NCI-H1930 (cell line): ENCODE measurements at places on chromosomes 11 and 22.

DNA sequence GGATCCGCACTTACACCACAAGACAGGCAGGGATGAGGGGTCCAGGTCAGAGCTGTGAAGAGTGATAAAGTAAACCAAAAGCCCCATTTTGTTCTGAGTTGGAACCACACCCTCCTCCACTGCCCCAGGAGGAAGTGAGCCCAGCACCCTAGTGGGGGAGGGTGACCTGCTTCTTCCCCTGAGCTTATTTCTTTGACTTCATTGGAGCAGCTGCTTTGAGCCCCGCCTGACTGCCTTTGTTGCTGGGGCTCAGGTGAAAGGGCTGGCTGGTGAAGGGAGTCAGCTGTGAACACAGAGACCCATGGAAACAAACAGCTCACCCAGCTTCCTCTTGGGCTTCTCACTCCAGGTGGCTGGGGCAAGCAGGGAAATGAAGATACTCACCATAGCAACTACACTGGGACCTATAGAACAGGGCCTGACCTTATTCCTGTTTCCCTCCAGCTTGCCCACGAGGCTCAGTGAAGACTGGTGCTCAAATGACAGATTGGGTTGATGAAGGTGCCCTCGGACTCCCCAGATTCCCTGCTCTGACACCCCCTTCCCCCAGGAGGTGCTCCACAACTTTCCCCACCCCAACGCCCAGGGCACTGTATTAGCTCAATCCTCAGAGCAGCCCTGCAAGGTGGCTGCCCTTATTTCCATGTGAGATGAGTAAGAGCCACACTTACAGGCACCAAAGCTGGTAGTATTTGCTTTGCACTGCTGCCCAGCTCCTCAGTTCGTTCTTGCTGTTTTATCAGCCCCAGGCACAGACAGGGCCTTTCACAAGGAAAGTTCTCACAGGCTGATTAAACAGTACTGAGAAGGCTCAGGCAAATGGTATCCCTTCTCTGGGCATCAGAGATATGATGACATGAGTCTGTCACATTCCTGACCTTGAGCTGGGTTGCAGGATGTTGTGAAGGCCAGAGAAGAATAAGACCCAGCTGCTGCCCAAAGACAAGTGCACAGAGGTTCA is 2.4 kb downstream of the UCP2 start:
- no peak for DNase-seq

DNA sequence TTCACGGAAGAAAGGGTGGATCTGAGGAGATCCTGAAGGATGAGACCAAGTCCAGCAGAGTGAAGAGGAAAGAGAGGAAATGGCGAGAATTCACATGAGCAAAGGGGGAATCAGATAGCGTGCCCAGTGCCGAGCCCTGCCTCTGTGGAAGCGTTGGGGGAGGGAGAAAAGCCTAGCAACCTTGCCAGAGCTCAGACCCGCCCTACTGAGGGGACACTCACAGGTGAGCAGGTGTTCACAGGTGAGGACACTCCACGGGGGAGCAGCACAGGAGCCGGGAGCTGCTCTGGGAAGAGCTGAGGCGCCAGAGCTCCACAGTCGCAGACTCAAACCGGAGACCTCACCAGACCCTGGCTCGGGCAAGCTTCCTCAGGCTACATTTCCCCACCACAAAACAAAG is 56.2 kb downstream of the MICAL3 start:
- no peak for DNase-seq

GRCh38 chr11:88280673-88281316 is 56.7 kb downstream of the CTSC start:
- DNase-seq, result no peak

DNA sequence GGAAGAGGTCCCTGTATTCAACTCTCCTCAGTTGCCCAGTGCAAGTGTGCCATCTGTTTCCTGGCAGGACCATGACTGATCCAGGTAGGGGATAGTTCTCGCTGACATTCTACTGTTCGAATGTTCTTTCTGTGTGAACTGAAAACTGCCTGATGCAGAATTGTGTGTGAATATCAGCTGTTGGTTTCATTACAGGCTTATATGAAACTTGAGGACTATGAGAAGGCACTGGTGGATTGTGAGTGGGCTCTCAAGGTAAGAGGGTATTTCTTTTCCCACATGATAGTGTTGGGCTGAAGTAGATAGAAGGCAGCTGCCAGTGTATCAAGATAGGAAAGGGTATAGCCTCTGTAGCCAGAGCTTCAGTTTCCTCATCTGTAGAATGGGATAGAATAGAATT is 15.3 kb downstream of the TTC12 start:
- no peak for DNase-seq

GRCh38 chr11:1498262-1498661 is 11.7 kb upstream of the MOB2 start:
- DNase-seq, result no peak

GRCh38 chr22:45064313-45065278 is 54.8 kb upstream of the PHF21B start:
- no peak for DNase-seq

DNA sequence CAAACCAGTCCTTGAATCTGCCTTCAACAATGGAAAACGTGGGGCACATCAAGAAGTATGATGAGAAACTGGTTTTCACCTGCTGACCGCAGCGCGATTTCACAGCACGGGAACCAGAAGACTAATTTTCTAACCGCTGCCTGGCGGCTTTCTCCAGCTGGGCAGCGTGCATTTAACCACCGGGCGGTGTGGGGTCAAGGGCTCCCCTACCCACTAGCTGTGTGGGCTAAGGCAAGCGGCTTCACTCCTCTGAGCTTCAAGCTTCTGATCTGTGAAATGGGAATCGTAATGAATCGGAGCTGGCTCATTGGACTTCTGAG is 4.2 kb downstream of the SHANK2 start:
- DNase-seq, result no peak

DNA sequence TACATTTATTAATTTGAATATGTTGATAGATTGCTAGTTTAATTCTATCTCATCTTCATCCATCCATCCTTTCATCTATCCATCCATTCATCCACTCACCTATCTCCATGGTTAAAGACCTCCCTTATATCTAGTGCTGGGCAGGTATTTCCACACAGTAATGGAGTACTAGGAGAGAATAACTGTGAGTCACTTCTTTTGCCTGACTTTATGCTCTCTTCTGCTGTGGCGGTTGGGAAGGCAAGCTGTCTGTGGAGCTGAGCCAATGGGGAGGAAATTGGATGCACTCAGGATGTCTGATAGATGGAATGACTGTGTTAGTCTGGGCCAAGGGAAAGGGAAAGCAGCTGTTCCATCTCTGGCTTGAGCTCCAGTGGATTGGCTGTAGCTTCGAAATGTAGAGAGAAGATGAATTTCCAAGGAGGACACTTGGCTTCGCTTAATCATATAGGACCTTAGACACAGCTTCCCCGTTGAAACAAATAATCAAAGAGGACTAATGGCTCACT is 60.3 kb downstream of the NELL1 start:
- no peak for DNase-seq

DNA sequence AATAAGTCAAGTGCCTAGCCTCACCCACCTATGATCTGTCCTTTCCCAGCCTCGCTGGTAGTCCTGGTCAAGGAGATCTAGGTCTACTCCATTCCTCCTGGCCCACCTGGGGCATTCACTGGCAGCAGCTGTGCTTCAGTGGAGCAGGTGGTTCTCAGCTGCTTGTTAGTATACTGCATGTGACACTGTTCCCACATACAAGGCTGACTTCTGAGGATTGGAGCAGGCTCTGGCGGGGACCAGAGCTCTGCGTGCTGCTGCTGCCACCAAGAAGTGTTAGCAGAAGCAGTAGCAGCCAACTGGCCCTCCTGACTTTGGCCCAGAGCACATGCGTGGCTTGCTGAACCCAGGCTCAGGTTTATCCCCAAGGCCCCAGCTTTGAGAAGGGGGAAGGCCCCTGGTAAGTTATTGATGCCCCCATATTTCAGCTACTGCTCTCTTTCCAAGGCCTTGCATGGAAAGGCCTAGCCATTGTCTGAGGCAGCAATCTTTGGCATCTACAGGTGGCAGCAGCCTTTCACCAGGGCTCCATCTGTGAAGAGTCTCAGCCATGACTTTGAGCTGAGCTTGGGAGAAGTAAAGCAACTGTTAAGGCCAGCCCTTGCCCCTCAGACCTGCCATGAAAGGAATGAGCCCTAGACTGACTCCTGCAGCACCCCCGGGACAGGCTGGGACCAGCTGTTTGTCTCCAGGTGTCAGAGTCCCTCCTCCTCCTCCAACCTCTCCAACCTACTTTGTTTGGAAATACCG is 26.5 kb downstream of the ARHGAP1 start:
- no peak for DNase-seq

DNA sequence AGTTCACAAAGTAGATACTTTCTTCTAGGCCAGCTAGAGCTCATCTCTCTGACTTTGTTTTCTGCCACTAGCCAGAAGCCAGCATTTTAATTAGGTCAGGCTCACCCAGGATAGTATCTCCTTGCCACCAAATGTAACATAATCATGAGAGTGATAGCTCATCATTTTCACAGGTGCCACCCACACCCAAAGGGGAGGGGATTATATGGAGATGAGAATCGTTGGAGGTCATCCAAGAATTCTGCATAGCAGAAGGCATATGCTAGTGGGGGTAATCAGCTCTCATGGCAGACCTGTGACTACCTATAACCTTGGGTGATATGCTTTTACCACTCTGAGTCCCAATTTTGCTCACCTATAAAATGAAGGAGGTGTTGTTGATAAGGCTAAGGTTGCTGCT is 523.0 kb downstream of the METTL15 start:
- DNase-seq, result no peak

- DNase-seq, result no peak
Measured at GRCh38 chr11:19679952-19680828, 32.4 kb upstream of the NAV2 start.

DNA sequence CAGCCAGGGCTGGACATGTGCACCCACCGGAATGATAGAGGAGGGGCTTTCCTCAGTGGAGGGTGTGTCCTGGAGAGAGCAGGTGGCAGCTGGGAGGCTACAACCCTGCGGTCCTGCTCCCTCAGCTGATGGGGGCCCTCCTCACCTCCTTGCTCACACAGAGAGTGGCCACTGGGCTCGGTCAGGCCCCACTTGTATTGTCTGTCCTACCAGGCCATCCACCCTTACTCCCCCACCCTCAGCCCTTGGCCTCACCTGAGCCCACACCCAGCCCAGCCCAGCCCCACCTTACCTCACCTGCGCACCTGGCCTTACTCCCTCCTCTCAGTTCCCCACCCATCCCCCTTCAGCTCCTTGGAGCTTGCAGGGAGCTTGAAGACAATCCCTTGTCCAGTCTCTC is 3.1 kb downstream of the TRPM5 start:
- DNase-seq, result no peak

DNA sequence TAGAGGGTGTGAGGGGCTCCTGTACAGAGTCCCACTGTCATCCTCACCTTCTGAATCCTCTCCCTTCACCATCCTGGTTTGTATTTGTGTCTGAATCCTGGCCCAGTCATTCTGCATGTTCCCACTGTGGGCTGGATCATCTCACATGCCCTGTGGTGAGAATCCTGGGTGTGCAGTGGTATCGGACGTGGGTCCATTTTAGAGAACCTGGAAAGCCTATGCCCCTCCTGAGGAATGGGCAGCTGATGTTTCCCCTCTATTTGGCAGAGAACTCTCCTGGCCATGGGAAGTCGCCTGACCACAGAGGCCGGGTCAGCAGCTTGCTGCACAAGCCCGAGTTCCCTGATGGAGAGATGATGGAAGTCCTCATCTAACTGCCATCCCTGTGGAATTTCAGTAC is 102.3 kb downstream of the AMOTL1 start:
- DNase-seq, result no peak

- no peak for DNase-seq
Measured at GRCh38 chr11:73468590-73469161, 92.5 kb downstream of the RELT start.

DNA sequence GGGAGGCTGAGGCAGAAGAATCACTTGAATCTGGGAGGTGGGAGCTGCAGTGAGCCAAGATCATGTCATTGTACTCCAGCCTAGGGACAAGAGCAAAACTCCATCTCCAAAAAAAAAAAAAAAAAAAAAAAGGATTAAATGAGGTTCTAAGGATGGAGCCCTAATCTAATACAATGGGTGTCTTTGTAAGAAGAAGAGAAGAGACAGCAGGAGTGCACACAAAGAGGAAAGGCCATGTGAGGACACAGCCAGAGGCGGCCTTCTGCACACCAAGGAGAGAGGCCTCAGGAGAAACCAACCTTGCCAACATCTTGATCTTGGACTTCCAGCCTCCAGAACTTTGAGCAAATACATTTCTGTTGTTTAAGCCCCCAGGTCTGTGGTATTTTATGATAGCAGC is 66.6 kb upstream of the CECR2 start:
- DNase-seq, result no peak
